Cerebellar nuclear complex (tissue), 1 donor: ENCODE measurements at places on chromosomes 7 and 10.

GRCh38 chr10:97584060-97584797 lies at the start of gene HOGA1:
Gene HOGA1 (plus strand): TSS chr10:97584389. CDS start chr10:97584704, 315 bp downstream.
- DNase-seq = peak; percentile 100

- DNase-seq = no peak
Observed at GRCh38 chr7:73871163-73872011, 10.4 kb downstream of the TMEM270 start.

DNA sequence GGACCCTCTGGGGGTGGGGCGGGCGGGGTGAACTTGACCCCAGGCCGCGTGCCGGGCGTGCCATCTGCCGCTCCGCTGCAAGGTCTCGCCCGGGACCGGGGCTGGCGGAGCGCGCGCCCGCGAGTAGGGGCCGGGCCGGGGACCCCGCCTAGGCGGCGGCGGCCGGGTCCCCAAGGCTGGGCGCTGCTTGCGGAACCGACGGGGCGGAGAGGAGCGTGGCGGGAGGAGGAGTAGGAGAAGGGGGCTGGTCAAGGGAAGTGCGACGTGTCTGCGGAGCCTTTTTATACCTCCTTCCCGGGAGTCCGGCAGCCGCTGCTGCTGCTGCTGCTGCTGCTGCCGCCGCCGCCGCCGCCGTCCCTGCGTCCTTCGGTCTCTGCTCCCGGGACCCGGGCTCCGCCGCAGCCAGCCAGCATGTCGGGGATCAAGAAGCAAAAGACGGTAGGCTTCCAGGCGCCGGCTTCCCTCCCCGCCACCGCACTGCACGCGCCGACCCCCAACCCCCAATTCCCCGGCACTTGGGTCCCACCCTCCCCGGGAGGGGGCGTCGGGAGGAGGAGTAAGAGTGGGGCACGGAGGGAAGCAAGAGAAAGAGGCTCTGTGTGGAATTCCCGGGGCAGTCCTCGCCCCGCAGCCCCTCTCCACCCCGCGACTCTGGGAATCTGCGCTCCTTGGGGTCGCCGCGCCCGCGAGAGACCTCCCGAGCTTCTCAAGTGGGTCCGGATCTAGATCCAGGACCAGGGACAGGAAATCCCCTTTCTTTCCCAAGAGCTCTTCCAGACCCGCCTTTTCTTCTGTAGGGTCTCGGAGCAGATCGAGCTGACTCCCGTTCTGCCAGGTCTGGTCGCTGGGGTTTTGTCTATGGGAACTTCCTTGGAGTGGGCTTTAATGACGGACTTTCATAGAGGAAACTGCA lies at the start of gene PAPSS2:
Gene PAPSS2, plus strand, starts transcription at position 308 of the 913 bp plus-strand sequence. Its CDS starts 104 bp downstream, at position 412.
- DNase-seq = no peak

DNA sequence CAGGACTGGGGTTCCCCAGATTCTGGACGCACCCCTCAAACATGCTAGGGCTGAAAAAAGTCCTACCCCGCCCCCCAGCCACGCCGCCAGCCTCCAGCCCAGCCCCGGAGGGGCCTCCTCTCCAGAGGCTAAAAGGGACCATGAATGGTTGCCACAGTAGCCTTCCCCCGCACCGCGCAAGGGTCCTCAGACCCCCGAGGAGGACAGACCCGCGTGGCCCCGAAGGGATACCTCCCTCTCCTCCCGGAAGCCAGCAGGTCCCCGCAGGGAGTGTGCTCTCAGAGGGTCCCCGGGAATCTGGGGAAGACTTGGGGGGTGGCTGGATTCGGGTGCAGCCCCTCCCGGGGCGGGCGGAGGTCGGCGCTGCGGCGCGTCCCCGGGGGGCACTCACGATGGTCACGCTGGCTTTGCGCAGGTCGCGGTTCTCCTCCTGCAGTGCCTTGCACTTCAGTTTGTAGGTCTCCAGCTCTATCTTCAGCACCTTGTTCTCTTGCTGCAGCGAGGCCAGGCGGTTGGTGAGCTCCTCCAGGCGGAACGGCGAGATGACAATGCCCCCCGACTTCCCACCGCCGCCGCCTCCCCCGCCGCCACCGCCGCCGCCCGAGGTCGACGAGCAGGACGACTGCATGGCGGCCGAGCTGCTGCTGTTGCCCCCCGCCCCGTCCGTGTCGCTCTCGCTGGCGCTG lies 482 bp downstream of the CCDC6 start:
- DNase-seq = no peak

DNA sequence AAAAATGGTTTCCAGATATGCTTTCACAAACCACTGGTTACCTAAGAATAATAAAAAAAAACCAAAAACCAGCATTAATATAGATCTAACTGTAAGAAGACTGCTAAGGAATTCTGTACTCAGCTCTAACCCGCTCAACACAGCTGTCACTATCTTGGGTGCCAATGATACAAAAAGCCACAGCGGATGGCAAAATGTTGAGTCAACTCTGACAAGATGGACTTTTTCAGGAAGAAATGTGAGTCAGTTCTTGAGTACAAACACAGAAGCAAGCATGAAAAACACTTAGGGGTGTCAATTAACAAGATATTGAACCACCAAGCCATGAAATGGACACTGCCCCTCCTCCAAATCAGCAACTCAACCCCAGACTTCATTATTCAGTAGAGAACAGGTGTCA lies 55.0 kb downstream of the CTTNBP2 start:
- no peak for DNase-seq

DNA sequence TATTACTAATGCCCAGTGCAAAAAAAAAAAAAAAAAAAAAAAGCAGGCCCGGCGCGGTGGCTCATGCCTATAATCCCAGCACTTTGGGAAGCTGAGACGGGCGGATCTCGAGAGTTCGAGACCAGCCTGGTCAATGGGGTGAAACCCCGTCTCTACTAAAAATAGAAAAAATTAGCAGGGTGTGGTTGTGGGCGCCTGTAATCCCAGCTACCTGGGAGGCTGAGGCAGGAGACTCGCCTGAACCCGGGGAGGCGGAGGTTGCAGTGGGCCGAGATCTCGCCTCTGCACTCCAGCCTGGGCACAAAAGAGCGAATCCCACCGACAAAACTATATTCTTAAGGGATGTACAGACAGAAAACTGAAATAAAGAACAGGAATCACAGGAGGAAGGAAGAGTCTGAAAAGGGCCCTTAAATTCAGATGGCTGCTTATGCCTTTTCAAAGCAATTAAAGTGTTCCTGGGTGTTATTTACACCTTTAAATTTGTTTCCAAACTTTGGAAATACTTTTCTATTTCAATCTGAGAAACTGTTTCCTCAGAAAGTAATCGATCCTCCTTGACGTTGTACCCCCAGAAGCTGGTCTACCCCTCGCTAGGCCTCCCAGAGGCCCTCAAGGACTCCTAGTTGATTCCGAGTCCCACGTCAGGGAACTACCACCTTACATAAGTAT lies 2.0 kb upstream of the KMT2E start:
- no peak for DNase-seq

GRCh38 chr7:155192961-155193640 lies 104.6 kb upstream of the INSIG1 start:
- no peak for DNase-seq

- no peak for DNase-seq
Observed at GRCh38 chr10:61986788-61987492, 85.4 kb downstream of the ARID5B start.

DNA sequence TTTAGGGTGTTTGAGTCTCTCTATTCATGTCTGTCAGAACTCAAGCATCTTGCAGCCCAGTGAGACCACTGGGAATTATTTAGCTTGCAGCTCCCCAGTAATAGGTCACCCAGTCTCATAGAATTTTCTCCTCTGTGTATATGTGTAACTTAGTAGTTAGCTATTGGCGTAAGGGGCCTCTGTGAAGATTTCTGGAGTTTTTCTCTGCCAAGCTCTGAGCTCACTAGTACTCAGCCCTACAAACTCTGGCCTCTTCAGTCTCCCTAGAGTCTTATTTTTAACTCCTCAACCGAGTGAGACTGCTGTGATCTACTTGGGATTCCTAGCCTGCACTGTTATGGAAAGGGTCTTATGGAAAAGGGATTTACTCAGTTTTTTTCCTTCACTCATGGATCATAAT lies 90.2 kb downstream of the PPP1R9A start:
- DNase-seq = no peak

DNA sequence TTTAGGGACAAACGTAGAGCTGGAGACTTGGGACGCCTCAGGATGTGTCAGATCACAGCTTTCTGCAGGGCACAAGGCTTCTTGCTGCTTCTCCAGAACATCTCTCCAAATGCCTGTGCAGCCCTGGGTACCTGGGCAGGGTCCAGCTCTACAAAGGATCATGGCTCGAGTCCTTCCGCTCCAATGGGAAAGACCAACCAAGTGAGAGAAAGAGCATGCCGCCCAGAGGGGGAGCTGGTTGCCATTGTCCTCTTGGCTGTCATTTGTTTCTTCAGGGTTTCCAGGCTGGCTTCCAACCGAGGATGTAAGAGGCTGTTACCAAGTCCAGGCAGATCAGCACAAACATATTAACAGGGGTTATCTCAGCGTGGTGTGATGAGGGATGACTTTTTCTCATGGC lies 5.6 kb upstream of the LEP start:
- no peak for DNase-seq

DNA sequence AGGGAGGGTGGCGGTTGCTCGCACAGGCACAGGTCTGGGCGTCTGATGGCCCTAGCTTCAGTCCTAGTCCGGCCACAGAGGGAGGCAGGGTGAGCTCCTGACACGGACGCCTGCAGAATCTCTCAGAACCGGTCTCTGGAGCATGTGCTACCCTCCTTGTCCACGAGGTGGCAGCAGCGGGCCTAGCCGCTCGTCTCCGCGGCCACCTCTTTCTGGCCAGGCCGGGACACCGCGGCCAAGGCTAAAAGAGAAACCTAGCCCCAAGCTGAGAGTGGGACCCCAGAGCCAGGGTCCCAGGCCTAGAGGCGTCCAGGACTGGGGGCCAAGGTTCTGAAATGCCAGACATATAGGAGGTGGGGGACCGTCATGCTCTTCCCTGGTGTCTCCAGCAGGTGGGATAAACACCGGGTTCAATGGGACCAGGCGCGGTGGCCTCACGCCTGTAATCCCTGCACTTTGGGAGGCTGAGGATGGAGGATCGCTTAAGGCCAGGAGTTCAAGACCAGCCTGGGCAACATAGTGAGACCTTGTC lies 3.2 kb upstream of the LAT2 start:
- DNase-seq = no peak

DNA sequence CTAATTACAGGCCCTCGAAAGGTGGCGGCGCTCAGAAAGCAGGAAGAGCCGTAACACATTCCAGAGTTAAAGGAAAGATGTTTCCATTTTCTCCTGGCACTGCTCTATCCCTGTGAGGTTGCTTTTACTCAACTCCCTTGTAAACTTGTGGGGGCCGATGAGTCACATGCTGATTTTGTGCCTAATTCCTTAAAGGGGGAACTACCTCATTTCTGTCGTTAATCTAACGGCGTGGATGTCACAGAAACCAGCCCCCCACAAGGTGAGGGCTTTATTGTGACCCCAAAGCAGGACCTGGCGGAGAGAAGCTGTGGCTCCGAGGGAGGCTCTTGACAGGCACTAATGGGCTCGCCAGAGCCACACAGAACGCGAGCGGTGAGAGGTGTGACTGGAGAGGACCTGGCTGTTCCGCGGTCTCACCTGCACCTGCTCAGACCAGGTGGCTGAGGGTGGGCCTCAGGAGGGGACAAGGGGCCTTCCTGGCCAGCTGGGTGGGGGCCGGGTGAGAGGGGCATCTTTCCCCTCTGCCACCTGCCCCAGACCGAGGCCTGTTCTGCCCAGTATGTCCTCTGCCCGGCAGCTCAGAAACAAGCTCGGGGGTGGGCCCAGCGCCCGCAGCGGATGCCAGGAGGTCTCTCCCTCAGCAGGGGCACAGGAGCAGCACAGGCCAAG lies 50.9 kb downstream of the CALML3 start:
- DNase-seq = no peak

DNA sequence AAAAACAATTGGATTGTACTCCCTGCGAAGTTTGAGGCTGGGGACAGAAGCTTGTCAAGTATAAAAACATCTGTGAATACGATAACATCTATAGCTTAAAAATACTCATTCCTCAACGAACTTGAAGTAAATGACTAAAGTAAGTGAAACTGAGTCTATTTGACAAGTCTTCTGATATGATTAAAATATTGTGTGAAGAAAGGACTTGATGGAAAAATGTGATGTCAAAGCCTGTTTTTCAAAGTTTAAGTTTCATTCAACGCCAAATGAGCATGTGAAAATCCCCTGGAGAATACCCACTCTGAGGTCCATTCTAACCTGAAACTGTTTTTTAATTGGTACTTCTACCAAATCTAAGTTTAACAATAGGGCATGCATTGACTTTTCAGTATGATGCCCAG lies 122.3 kb upstream of the MDFIC start:
- DNase-seq = no peak

GRCh38 chr7:27165089-27165995 lies at the start of gene HOXA9:
Gene HOXA9 (minus strand): TSS chr7:27165537. CDS start chr7:27165457, 80 bp downstream.
- no peak for DNase-seq

DNA sequence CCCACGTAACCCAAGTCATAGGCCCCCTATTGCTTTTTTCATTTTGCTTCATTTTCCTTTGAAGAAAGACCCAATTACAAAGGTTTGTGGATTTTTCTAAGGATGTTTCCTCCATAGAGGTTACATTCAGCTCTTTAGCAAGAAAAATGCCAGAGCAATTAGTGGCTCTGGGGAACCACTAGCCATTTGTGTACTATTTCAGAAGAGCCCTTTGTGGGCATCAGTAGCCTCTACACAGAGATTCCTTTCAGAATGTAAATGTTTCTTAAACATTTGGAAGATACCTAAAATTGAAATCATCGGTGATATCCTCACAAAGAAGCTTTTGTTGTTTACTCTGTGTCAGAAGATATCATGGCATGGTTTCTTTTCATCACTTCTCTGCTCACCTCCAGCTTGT lies 291.0 kb upstream of the KMT2E start:
- DNase-seq = no peak

DNA sequence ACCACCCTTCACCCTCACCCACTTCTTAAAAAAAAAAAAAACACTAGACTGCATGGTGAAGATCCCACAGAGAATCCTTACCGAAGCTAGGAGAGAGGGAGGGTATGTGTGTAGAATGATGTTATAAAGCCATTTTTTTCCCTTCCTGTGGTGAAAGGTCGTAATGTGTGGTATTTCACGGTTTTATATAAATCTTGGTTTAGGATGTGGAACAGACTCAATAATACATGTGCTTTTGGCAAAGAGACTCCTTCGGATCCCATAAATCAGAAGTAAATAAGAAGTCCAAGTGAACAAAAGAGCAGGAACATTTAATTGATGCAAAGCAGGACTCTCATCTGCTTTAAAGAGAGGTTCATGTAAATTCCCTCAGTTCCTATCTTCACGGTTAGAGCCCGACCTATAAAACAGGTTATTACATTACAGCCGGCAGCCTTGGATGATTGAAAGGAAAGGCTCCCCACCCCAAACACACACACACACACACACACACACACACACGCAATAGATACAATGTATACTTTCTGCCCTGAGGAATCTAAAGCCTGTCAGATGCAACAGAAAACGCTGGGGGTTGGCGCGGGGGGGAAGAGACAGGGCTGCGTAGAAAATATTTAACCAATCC lies 8.8 kb downstream of the DLX5 start:
- DNase-seq = no peak
